Ovary (tissue), 10 donors: ENCODE measurements at places on chromosomes 1 and 21.

- no peak for DNase-seq
Observed at GRCh38 chr1:1400576-1401456, 1.7 kb upstream of the CCNL2 start.

DNA sequence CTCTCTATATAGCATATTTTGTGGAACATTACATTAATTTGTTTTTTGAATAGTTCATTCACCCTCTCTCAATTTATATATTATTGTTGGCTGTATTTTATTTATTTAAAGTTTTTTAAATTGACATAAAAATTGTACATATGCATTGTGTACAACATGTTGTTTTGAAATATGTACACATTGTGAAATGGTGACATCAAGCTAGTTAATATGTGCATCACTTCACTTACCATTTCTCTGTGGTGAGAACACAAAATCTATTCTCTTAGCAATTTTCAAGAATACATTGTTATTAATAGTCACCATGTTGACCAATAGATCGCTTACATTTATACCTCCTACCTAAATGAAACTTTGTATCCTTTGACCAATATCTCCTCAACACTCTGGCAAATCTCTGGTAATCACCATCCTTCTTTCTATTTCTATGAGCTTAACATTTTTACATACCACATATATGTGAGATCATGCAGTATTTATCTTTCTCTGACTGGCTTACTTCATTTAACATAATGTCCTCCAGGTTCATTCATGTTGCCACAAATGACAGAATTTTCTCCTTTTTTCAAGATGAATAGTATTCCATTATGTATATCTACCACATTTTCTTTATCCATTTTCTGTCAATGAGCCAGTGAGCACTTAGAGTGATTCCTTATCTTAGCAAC, 180.9 kb upstream of the DEPDC1 start:
- no peak for DNase-seq

- DNase-seq: no peak
Observed at GRCh38 chr1:215669806-215670491, 102.8 kb downstream of the KCTD3 start.

- DNase-seq: no peak
Observed at GRCh38 chr1:247113733-247114271, 9.6 kb upstream of the ZNF669 start.

DNA sequence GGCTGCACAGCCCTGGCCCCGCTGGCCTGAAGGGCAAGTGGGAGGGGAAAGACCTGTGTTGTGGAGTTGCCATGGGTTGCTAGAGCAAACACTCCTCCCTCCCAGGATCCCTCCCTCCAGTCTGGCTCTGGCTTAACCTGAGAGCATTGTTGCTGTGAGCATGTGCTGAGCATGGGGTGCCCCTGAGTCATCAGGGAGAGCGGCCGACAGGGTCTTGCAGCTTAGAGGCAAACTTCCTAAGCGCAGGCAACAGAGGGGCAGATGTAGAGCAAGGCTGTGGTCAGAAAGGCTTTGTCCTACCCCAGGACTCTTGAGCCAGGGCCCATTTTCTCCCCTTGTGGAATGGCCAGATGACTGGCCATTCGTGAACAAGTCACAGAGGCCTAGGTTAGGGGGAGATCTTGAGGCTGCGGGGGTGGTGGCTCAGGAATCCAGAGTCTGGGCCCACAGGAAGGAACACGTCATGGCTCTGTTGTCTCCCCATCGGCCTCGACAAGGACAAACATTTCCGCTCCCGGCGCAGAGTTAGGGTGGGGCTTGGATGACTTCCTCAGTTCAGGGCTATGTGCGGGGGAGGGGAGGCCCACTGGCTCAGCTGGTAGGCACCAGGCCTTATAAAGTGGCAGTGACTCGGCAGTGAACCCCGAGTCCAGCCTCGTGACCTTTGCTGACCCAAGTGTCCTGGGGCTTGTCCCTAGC, 362 bp upstream of the DYNLT4 start:
- DNase-seq: peak; percentile 97

- no peak for DNase-seq
Observed at GRCh38 chr21:25234857-25235801, 372.2 kb downstream of the MRPL39 start.

- DNase-seq: no peak
Observed at GRCh38 chr1:56576880-56577405, 2.4 kb downstream of the PLPP3 start.

GRCh38 chr21:17414766-17415165, 98.1 kb upstream of the CXADR start:
- no peak for DNase-seq

DNA sequence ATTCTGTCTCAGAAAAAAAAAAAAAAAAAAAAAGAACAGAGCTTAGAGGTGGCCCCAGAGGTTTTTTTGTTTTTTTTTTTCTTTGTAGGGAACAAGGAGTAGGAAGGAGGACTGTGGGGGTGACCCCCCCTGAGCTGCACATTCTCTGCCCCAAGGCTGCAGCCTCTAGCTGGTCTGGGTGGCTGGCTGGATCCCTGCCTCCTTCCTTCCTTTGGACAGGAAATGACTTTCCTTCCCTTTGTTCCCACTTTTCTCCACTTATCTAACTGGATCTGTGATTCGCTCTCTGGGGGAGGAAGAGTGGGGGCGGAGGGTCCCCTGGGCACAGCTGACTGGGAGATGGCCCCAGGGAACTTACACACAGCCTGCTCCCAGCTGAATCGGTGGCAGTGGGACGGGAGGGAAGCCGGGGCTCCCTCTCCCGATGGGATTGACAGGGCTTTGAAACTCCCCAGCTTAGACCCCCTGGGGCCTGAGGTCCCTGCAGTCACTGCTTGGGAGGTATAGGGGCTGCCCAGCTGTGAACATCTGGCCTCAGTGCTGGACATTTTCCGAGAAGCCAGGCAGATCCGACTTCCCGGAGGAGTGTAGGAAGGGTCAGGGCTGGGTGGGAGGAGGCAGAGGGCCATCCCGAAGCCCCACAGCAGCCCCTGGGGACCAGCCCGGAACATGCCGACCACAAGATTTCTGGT, 2.1 kb downstream of the FBLIM1 start:
- DNase-seq: peak; percentile 73

GRCh38 chr1:40977716-40978115, 1.8 kb upstream of the CTPS1 start:
- no peak for DNase-seq

- DNase-seq: no peak
Observed at GRCh38 chr1:79648126-79648525, 641.6 kb upstream of the ADGRL4 start.

GRCh38 chr1:234241941-234242490, 131.2 kb upstream of the COA6 start:
- no peak for DNase-seq

DNA sequence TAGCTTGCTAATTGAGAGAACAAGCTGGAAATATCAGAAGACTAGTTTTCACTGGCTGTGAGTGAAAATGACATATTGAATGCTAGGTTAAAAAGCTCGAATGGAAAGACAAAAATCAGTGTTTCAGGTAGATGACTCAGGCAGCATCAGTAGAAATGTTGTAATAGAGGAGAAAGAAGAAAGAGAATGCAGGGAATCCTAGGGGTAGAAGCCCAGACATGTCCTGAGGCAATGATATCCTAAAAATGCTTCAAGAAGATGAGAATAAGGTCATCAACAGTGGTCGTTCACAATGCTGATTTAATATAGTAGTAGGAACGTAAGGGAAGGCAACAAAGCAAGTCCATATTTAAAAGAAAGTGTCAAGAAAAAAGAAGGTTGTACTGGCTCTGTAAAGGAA, 96.7 kb upstream of the HP1BP3 start:
- DNase-seq: no peak

- no peak for DNase-seq
Observed at GRCh38 chr21:32246571-32247140, 32.2 kb downstream of the MIS18A start.

- DNase-seq: no peak
Observed at GRCh38 chr1:110148961-110149360, 1.3 kb upstream of the SLC6A17 start.

DNA sequence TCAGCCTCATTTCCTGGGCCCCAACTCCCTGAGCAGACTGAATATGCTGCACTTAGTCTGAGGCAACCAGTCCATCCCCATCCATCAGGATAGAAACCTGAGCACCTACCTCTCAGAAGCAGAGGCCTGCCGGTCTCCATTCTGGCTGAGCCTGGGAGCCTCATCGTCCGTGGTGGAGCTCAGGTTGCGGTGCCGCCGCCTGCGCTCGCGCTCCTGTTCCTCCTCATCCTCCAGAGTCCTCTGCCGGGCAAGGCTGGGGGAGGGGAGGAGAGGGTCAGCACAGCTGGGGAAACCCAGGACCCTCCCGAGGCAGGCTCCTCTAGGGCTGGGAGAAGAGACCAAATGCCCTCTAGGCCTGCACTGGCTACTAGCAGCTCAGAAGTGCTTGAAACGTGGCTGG, 10.1 kb downstream of the LAD1 start:
- no peak for DNase-seq

DNA sequence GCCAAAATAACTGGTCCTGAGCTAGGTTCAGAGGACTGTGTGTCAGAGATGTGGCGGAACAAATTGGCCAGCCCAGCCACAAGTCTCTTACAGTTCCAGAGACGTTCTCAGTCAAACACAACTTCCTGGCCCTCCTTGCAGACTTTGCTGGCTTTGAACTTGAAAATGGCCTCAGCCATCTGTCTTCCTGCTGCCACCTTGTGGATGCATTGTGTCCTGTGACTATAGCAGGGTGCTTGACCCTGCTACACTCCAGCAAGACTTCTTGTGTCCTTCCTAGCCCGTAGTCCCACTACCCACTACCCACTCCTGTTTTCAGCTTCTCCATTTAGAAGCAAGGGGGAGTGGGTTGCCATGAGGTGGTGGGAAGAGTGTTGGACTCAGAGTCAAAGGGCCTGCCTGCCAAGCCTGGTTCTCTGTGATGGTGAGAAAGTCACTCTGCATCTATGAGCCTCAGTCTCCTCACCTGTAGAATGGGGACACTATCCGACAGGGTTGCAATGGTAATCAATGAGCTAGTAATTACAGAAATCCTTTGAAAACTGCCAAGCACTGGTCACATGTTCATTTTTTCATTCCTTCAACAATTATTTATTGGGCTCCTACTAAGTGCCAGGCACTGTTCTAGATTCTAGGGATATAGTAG, 109.9 kb downstream of the IGSF21 start:
- no peak for DNase-seq

- no peak for DNase-seq
Observed at GRCh38 chr1:207241164-207241934, 80.1 kb upstream of the CD55 start.

- no peak for DNase-seq
Observed at GRCh38 chr1:154953611-154954038, 2.3 kb downstream of the PBXIP1 start.

DNA sequence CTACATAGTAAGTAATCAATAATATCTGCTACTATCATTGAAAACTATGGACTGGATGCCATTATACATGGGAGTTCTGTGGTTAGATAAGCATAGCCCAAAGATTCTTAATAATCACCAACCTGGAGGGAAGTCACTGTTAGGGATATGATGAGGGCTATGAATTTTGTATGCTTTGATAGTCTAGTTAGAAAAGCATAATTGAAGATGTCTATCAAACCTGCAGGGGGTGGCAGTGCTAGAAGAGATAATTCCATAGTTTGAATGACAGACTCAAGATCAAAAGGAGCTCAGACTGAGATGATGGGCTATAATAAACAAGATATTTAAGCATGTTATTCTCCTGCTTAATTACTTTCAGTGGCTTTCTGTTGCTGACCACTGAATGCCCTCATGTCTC, 15.4 kb upstream of the COA6 start:
- no peak for DNase-seq

- no peak for DNase-seq
Observed at GRCh38 chr1:238672262-238672661, 714.1 kb upstream of the CHRM3 start.

DNA sequence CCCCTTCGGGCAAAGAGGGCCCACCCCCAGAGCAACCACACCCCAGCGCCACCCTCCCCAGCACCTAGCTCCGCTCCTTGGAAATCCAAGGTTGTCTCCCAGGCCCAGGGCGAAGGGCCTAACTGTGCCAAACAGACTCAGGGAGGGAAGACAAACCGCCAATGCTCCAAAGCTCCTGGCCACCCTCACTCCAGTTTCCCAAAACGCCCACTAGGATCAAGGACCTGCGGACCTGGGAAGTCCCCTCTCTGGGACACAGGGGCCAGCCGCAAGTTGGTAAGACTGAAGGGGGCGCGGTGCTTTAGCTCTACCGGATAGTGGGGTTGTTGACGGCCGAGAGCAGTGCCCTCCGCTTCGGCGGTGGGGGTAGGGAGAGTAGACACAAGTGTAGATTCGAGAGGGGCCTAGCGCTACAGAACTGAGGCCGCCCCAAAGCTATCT, 581 bp downstream of the IRF6 start:
- DNase-seq: no peak

GRCh38 chr1:64845831-64846425, 101.1 kb downstream of the RAVER2 start:
- no peak for DNase-seq

GRCh38 chr1:172977296-172978017, 73.3 kb downstream of the TNFSF18 start:
- no peak for DNase-seq

DNA sequence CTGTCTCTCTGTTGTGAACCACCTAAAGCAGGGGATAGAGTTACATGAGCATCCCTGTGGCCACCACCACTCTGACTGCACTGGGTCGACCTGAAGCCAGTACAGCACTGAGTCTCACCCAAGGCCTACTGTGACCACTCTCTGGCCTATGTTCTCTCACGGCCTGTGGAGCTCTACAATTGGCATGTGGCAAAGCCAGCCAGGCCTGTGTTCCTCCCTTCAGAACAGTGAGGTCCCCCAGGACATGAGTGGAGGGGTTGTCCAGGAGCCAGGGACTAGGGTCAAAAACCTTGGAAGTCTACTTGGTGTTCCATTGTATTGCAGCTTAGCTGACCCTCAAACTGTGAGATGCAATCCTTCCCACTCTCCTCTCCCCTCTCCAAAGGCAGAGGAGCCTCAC, 42.7 kb upstream of the FMO3 start:
- DNase-seq: no peak

- DNase-seq: no peak
Observed at GRCh38 chr1:226988334-226988666, 48.2 kb downstream of the COQ8A start.

- DNase-seq: no peak
Observed at GRCh38 chr1:117661027-117661426, 55.2 kb downstream of the TENT5C start.

GRCh38 chr1:67745875-67746698, 61.1 kb downstream of the GADD45A start:
- peak; percentile 55 for DNase-seq

DNA sequence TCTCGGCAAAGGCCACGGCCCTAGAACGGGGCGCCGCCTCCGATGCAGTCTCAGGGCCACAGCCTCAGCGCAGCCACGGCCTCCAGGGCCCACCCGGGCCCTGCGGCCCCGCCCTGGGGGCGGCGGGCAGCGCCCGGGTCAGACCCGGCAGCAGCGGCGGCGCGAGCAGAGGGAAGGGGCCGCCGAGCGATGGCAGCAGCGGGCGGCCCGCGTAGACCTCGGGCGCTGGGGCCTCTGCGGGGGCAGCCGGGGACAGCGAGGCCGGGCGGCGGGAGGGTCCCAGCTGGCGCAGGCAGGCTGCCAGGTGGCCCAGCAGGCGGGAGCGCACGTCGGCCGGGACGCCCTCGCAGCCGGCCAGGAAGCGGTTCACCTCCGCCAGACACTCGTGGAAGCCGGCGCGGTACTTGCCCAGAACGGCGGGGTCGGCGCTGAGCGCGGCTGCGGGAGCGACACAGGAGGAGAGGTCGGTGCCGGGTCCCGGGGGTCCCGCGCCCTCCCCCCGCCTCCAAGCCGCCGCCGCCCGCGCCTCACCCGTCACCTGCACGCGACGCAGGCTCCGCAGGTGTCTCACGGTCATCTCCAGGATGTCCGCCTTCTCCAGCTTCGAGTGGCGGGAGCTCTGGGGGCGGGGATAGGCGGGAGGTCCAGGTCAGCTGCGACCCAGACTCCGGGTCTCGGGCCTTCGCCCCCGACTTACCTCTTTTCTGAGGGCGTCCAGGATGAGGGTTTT, 737 bp downstream of the HES4 start:
- DNase-seq: peak; percentile 46
